ENCODE measurements at places on chromosomes 4 and X.

- DNase-seq, result no peak
Measured at GRCh38 chrX:66221856-66222255, 57.8 kb downstream of the HEPH start.

- DNase-seq, result no peak
Measured at GRCh38 chrX:9355739-9356138, 109.1 kb upstream of the TBL1X start.

DNA sequence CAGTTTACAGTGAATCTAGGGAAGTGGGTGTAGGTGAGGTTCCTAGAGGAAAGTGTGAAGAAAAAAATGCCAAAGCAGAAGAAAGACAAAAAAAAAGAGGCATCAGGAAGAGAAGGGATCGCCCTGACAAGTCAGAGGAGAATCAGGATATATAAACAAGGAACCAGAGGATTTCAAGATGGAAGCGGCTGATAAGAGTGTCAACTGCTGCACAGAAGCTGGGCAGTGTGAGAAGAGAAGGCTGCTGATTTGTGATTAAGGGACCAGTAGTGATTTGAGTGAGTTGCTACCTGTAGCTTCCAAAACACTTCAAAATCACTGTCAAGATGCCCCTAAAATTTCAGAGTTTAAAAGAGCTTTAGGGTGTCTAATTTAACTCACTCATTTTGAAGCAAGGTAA, 258.2 kb downstream of the PPP3CA start:
- no peak for DNase-seq

GRCh38 chr4:74418063-74418670, 26.8 kb upstream of the AREG start:
- DNase-seq, result no peak

DNA sequence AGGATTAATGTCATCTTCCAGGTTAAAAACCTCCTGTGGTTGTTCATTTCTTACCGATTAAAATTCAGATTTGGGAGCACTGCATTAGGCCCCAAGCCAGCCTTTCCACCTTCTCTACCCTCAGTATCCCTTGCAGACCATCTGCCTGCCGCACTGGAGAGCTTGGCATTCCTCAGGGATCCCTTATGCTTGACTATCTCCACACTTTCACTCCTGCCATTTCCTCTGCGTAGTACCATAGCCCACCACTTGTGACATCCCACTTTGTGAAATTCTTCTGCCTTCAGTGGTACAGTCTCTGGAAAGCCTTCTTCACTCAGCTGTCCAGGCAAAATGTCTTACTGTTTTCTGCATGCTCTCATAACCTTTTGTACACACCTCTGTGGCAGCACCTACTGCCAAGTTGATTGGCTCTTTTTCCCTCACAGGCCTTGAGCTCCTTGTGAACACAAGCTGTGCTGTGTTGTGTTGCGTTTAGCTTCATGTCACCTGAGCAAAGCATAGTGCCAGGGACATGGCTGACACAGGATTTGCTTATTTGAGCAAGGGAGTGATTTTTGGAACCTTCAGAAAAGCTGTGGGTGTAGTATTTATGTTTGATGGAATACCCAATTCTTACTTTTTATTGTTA, 156.4 kb downstream of the ARX start:
- no peak for DNase-seq

DNA sequence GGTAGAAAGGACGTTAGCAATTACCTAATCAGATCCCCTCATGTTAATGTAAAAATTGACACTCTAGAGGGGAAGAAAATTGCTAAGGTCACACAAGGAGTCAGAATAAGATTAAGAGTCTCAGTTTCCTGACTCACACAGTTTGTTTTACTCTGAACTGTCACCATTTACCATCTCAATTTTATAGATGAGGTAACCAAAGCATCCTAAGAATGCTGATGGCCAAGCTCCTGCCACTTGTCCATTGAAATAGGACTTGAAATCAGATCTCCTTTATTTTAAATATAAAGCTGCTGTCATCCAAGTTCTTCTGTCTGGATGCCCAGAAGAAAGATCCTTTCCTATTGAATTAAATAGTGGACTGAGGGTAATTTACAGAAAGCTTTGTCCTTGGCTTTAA, 114.8 kb upstream of the VAMP7 start:
- no peak for DNase-seq

- no peak for DNase-seq
Measured at GRCh38 chr4:52010986-52011385, 9.2 kb downstream of the LRRC66 start.

DNA sequence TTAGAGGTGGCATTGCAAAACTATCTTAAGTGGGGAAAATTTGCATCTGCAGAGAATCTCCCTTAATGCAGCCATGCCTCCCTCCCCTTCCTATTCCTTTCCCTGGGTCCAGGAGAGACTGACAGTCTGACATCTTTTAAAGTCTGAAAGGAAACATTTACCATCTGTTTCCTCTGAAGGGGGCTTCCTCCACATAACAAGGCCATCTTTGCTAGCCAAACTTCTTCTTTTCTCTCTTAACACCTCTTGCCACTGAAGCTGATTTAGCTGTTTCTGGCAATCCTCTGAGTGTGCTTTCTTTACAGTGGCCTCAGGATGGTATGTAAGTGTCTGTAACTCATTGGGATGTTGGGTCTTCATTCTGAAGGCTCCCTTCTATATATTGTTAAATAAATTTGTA, 34.6 kb upstream of the AADAT start:
- no peak for DNase-seq

DNA sequence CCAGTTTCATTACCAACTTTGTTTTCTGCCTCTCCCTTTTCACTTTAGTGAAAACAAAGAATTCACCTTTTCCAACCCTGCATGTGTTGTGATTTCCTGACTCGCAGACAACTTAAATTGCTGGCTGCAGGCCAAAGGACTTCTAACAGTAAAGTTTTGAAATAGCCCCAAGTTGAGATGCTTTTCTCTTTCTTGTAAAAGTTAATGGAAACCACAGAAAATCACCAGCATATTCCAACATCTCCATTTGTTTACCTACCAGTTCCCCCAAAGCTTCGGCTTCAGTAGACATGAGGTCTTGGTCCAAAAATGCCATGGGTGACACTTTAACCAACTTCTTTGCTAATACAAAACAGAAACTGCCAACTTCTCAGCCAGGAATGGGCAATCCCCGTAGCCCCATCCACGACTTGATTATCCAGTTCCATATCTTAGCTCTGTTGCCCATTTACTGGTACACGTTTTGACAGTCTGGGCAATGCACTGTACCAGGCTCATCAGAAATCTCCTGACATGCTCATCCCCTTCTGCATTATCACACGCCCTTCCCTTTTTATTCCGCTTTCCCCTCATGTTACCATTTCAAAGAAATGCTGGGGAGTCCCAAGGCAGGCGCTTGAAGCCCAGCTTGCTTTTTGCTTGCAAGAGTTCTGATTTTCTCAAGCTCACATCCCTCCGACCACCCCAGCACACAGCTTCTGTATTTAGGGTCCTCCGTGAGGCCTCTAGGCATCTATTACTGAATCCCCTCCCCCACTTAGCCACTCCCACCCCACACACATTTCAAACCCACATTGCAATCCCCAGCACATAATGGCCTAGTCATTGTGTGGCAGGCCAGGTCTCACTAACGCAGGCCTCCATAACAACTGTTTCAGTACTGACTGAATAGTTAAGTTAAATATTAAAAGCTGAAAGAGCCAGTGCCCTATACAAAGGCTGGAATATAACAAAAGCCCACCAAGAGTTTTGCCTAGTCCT, 137.9 kb upstream of the S100G start:
- DNase-seq, result no peak

- no peak for DNase-seq
Measured at GRCh38 chr4:101941816-101942358, 151.4 kb downstream of the BANK1 start.

DNA sequence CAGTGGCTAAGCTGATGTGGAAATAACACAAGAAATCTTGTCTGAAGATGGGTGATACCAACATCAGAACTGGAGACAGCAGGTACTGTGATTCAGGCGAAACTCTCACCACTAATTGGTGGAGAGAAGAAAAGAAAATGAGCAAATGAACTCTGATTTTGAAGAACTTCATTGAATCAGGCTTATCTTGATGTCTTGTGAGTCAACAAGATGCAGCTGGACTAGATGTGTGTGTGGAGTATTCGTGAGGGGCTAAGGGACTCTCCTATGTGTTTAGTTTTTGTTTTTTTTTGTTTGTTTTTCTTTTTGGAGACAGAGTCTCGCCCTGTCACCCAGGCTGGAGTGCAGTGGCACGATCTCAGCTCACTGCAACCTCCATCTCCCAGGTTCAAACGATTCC, 131.6 kb downstream of the DHRSX start:
- DNase-seq, result no peak

GRCh38 chr4:42302348-42302747, 94.9 kb upstream of the SHISA3 start:
- peak; percentile 0 for DNase-seq

GRCh38 chrX:123590842-123591486, 141.9 kb downstream of the THOC2 start:
- DNase-seq, result no peak

GRCh38 chrX:109187473-109188168, 294.3 kb downstream of the GUCY2F start:
- no peak for DNase-seq
